OCI-M1 (cell line): ENCODE measurements at places on chromosomes 11 and 22.

DNA sequence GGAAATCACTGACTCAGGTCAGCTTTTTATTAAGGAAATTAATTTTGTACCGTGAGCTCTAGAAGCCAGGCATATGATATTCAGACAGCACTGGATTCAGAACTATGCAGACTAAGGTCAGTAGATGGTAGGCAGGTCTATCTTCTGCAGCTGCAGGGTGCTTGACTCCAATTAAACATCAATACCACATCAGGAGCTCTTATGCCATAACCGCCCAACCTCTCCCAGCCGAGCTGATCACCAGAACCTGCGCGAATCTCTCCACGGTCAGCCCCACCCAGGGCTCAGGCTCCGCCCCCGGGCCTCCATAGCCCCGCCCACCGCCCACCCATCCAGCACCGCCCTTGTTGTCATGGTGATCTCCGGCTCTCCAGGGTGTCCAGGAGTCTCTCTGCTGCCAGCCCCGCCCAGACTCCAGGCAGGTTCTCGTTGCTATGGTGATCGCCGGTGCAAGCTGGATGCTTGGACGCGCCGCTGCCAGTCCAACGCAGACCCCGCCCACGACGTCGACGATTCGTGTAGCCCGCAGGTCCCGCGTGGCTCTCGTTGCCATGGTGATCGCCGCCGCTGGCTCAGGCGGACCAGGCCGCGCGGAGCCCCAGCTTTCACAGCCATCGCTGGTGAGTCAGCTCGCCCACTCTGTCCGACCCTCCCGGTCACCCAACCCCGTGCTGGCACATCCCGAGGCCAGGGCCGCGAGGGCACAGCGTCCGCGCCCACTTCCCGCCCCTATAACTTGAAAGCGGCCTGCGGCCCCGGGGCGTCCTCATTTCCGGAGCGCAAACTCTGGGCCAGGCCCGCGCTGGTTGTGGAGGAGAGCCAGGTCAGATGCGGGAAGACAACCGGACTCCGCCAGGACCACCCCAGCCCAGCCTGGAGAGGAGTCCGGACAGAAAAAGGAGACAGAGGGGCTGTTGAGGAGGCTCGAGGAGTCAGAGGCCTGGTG is at the start of gene RAB36:
Gene RAB36 (plus strand): TSS at position 546 of the 946 bp plus-strand sequence. CDS start 1,140 bp downstream, outside the sequence.
- peak; percentile 44 for DNase-seq

DNA sequence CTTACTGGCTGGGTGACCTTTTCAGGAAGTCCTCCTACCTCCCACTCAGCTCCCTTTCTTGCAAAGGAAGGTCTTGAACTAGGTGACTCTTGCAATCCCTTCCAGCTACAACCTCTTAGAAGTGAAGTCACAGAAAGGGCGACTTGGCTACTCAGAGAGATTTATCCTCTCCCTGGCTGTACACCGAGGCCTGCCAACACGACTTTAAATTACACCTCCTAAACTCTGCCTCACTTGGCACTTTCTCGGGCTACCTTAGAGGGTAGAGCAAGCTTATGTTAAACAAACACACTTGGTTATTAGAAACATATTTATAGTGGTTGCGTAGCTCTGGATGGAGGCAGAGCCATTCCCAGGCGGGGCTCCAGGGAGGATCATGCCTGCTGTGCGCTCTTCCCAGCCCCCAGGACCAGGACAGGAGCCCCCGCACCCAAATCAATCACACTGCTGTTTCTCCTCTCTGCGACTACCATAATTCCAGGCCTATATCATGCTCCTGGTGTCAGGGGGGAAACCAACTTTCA is 358.4 kb downstream of the BUD13 start:
- no peak for DNase-seq

DNA sequence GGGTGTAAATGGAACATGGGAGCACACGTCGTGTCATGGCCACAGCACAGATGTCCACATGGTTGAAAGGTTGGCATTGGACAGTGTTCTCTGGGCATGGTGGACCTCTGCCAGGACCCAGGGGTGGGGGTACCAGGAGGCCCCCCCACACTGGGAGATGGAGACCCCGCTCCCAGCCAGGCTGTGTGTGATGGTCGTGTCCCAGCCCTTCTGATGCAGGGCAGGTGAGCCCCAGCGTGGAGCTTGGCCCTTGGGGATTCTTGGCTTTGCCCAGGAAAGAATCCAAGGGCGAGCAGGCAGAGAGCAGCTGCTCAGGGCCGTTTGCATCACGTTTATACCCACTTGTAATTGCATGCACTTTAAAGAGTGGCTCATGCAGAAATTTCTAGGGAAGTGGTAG is 22.0 kb upstream of the BRSK2 start:
- no peak for DNase-seq

GRCh38 chr11:64110465-64111375 is 55.2 kb downstream of the MACROD1 start:
- no peak for DNase-seq

DNA sequence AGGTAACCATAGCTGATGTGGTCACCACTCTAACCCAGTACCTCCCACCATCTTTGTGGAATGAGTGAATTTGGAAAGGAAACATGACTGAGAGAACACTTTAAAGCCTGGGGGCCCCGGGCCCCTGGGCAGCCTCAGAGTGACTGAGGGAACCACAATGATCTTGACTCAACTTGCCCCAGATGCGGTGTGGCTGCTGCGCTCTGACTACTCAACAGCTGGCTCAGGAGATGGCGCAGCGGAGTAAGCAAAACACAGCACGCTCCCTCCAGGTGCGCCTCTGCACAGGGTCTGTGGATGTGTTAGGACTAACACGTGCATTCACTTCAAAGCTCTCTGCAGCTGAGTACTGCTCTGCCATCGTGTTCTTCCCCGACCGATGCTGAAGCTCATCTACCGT is 5.9 kb downstream of the RNF215 start:
- no peak for DNase-seq

- DNase-seq = no peak
These were observed 1.0 kb downstream of the TMEM151A start for GRCh38 chr11:66292543-66293332.
